ENCODE measurements at places on chromosomes 12 and 14. TPM values are rescaled to one million over a fixed set of nuclear protein-coding genes. Genes with fewer than 3 reads are reported as not detected.

Gene CATSPERB
- total RNA-seq = not detected

Gene IL26
- not detected for total RNA-seq

Gene GPRC5A
- 0.22 TPM for total RNA-seq

Gene CD69
- total RNA-seq = 0.26 TPM

Gene POTEG
- not detected for total RNA-seq

Gene LRP10
- total RNA-seq = 7.8 TPM

Gene TNS2
- 3.4 TPM for total RNA-seq

- DNase-seq = no peak
These were observed 492.0 kb upstream of the SOX5 start for GRCh38 chr12:24441458-24441857.

DNA sequence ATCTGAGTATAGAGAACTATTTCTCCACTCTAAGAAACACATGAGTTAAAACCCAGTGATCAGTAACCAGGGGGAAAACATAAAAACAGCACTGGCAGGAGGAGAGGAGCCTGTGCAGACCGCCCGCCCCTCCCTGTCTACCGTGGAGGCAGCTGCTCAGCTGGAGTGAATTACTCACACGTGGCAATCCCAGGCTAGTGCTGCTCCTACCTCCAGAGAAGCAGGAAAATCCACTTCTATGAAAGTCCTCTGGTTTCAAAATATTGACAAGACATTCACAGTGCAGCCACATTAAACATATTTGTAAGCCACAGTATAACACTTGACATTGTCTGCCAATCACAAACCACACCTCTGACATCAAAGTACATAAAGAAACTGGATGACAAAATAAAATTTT, 16.7 kb downstream of the TMEM132D start:
- DNase-seq = no peak

- DNase-seq = no peak
These were observed 10.8 kb upstream of the ACTR6 start for GRCh38 chr12:100189636-100190394.

GRCh38 chr12:57099047-57099714, 10.3 kb downstream of the NAB2 start:
- DNase-seq = no peak

GRCh38 chr12:108131657-108132126, 2.6 kb downstream of the WSCD2 start:
- DNase-seq = peak; percentile 12

DNA sequence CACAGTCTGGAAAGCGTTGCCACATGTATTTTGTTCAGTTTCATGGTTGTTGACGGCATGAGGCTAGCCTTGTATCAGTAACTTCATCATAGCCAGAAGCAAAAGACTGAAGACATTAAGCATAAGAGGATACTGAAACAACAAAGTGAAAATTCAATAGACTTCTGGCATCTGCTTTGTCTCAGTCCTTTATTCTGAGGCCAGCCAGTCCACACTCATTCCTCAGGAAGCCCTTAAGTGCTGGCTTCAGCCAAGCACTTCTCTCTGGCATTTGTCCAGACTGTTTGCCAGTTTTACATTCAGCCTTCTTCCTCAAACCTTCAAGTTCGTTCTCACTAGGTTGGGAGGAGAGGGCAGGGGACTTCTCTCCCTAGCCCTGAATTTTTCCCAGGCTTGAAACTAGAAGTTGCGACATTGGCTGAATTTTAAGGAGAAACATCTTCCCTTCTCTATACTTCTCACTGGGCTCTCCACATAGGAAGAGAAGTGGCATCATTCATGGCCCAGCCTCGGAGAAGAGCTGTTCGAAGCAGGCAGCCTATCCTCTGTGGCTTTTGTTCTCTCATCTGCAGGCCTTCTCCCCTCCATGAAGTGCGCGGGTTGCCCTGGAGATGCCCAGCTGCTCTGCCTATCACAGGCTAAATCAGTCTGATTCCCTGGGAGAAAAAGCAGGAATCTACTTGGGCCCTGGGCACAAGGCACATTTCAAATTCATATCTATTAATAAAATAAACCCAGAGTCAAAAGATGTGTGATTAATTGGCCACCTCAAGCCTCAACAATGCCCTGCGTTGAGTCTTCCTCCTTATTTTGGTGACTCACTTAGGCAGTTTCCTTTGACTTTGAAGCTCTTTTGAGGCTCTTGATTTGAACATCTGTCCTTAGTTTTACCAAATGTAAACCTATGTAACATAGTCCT, 130.9 kb upstream of the PLEKHA5 start:
- peak; percentile 5 for DNase-seq

- no peak for DNase-seq
These were observed 173.6 kb upstream of the EEA1 start for GRCh38 chr12:93102744-93103143.

DNA sequence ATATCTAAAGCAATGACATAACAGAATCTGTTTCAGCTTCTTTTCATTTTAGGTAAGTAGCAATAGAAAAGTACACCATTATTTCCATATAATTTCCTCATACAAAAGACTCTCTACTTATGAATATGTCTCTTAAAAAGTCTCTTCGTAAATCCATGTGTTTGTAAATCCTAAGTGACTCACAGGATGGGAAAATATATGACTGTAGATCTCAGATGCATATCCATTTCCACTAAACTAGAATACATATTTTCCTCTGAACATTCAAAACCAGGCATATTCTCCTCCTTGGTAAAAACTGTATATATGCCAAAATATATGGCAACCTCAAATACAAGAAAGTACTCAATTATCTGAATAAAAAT, 93.6 kb downstream of the TXNDC16 start:
- no peak for DNase-seq

DNA sequence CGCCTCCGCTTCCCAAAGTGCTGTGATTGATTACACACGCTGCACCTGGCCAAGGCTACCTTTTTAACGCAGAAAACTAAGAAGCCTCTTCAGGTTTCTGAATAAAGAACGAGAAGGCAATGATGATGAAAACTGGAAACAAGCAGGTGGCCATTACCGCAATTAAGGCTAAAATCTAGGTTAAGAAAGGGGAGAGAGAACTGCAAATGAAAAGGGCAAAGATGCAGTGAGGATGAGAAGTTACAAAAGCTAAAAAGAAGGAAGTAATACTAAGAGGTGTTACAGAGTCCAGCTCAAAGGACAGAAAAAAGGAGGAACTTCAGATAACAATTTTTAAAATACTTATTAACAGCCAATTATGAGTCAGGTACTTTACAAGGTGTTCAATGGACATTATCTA, 79.7 kb downstream of the DUSP16 start:
- no peak for DNase-seq

GRCh38 chr12:3138941-3139511, 61.8 kb downstream of the TSPAN9 start:
- DNase-seq = no peak

- DNase-seq = no peak
These were observed 73.7 kb downstream of the BBS10 start for GRCh38 chr12:76274420-76275083.

GRCh38 chr14:55372825-55373224, 38.8 kb downstream of the ATG14 start:
- no peak for DNase-seq

- DNase-seq = no peak
These were observed 108.5 kb upstream of the TMEM260 start for GRCh38 chr14:56471056-56471455.

- DNase-seq = no peak
These were observed 6.1 kb downstream of the PELI2 start for GRCh38 chr14:56124327-56124726.

DNA sequence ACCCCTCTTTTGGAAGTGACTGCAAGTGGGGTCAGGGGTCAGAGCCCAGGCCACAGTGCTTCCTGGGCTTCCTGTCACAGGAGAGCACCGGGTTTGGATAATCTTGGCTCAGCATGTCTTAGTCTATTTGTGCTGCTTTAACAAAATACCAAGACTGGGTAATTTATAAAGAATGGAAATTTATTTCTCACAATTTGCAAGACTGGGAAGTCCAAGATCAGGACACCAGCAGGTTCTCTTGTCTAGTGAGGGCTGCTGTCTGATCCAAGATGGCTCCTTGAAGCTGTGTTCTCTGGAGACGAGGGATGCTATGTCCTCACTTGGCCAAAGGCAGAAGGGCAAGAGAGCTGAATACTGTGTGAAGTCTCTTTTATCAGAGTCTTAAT, 74.1 kb downstream of the RIN3 start:
- DNase-seq = no peak
